Fibroblast of lung (primary cell): ENCODE measurements at places on chromosomes 5 and 9. TPM values are rescaled to one million over a fixed set of nuclear protein-coding genes. Genes with fewer than 3 reads are reported as not detected.

Gene DRD1
- total RNA-seq: 2.0 and 2.6 TPM in 2 replicates

GRCh38 chr9:90420768-90421513, 221.7 kb downstream of the DIRAS2 start:
- DNase-seq: peak; percentile 11

DNA sequence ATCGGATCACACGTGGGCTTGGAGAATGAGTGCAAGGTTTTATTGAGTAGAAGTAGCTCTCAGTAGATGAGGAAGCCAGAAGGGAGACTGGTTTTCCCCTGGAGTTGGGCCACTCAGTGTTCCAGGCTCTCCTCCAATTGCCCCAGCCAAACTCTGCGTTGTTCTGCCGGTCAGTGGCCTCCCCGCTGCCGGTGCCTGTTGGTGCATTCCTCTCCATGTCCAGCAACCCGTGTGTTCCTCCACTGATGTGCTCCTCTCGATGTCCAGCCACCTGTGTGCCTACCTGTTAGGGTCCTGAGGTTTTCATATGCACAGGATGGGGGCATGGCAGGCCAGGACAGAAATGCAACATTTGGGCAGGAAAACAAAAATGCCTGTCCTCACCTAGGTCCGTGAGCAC, 888.0 kb upstream of the PTPRD start:
- DNase-seq: no peak

DNA sequence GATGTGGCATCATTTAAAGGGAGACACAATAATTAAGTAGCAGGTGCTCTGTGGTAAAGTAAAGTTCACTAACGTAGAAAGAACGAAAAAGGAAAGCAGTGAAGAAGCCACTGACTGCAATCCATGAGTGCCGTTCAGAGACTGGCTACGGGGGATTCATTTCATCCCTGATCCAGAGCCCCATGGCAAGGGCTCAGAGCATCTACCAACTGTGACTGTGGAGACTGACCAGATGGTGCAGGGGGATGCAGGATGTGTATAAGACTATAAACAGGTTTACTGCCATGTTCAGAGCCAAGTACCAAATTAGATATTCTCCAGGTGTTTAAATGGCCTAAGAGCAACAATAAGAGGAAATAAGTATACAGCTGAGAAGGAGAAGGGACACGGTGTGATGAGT, 47.7 kb downstream of the MARCHF11 start:
- no peak for DNase-seq

DNA sequence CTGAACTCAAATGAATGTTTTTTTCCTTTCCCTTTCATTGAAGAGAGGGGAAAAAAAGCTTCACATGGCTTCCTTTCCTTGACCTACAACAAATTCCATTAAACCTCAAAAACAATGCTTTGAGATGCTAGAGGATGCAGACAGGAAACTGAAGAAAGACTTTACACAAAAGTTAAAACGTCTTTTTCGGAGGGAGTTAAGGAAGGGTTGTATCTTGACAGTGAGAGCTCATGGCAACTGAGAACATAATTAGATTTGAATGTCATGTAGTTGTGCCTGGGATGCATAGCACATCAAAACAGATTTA, 66.4 kb downstream of the EBF1 start:
- DNase-seq: no peak

GRCh38 chr9:13865869-13866268, 448.1 kb downstream of the NFIB start:
- DNase-seq: no peak

GRCh38 chr9:76701441-76702039, 62.7 kb upstream of the PCA3 start:
- no peak for DNase-seq

- DNase-seq: no peak
These were observed 31.2 kb downstream of the GHR start for GRCh38 chr5:42454216-42454995.
